ENCODE measurements at places on chromosomes 13 and 19. TPM values are rescaled to one million over a fixed set of nuclear protein-coding genes. Genes with fewer than 3 reads are reported as not detected.

- DNase-seq: peak; percentile 97
Measured at GRCh38 chr13:20369886-20370361, 137.8 kb upstream of the GJB6 start.

DNA sequence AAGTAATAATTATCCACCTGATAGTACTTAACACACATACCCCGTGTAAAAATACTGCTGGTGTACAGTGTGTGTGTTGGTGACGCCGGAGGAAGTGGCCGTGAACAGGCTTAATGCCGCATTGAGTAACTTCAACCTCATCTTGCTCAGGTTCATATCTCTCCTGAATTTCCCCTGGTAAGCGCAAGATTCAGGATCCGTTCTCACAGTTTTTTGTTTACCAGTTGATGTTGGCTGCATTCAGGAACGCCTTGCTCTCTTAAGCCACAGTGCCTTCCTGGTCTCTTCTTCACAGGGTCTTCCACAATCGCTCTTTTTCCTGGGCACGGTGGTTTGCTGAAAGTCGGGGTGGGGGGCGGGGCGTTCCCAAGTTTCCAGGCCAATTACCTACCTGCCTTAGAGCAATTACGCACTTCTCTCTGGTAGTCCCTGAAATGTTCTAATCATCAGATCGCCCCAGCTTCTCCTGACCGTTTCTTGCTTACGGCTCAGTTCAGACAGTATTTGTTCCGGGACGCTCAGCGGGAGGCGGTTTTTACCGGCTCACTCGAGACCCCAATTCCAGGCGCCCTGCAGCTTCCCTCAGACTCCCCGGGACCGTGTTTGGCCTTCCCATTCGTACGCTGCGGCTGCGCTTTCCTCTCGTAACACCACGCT is 706 bp upstream of the DNAJC3 start:
- peak; percentile 37 for DNase-seq

- DNase-seq: no peak
Measured at GRCh38 chr19:5935473-5936291, 21.6 kb downstream of the CAPS start.

DNA sequence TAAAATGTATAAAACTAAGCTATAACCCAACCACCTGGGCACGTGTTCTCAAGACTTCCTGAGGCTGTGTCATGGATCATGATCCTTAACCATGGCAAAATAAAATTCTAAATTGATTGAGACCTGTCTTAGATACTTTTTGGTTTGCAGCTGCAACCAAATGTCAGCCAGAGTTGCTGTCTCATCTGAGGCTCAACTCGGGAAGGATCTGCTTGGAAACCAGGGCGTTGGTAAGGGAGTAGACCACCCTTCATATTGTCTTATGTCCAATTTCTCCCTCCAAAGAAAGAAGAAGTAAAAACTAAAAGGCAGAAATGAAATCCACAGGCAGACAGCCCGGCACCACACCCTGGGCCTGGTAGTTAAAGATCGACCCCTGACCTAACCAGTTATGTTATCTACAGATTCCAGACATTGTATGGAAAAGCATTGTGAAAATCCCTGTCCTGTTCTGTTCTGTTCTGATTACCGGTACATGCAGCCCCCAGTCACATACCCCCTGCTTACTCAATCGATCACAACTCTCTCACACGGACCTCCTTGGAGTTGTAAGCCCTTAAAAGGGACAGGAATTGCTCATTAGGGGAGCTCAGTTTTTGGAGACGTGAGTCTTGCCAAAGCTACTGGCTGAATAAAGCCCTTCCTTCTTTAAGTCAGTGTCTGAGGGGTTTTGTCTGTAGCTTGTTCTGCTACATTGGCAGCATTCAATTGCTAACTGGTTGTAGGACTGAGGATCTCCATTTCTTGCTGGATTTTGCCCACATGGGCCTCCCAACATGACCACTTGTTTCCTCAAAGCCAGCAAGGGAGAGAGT is 22.9 kb upstream of the IGSF23 start:
- DNase-seq: no peak

GRCh38 chr13:62125451-62125850 is 709.8 kb upstream of the PCDH20 start:
- DNase-seq: no peak

DNA sequence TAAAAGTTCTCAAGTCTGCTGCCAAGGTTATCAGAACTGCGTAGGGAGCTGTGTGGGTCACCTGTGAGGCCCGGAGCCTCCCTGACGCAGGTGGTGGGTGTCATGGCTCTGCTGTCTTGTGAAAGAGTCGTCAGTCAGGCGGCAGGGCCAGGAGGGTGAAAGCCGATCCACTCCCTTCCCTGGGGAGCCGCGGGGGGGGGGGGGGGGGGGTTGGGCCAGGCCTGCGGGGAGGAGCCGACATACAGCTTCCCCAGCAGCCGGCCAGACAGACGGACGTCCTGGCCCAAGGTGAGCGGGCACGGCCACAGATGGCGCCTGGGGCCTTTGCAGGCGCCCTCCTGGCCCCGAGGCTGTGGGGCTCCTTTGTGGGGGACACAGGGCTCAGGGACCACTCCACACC is 12.4 kb downstream of the SBNO2 start:
- no peak for DNase-seq

DNA sequence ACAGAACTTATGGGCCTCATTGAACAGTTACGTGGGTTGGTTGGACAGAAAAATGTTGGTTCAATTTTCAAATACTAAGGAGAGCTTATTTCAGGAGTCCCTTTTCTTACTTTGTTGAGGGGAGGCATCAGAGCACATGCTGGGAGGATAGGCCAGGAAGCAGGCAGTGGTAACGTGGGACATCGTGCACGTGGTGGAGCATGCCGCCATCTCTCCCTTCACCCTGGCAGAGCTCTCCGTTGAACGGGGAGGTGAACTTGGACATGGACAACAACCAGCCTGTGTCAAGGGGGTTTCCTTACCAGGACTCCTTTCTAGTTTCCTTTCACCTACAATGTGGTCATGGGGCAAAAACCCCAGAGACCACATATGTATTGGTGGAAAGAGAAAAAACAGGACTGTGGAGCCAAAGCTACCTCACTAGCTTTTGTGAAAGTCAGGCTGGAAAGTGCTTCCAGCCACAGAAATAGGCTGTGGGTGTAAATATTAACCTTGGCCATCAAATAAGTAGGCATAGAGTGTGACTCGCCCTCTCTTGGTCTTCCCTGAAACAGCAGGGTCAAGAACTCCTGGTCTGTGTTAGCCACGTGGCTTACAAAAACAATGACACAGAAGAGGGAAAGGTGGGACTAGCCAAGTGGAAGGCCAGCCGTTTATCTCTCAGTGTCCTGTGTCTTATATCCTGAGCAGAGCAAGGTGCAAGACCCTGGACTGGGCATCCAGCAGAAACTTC is 14.4 kb downstream of the MICOS13 start:
- peak; percentile 58 for DNase-seq

- no peak for DNase-seq
Measured at GRCh38 chr19:50512999-50513745, 541 bp downstream of the ASPDH start.

GRCh38 chr19:39146091-39146490 is 20.5 kb downstream of the PAK4 start:
- DNase-seq: no peak

DNA sequence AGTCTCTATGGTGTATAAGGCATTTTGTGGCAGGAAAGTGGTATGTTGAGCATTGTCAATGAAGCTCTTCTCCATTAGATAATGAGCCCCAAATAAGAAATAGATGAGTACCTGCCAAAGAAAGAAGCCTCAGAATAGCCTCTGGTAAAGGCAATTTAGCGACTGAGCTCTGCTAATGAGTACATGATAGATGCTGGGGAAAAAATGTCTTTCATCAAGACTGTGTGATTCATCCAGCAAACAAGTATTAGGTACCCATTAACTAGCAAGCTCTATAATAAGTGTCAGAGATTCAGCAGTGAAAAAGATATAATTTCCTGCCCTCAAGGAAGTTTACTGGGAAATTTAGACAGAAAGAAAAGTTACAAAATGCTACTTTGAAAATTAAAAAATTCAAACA is 294.6 kb downstream of the ITGBL1 start:
- DNase-seq: no peak

GRCh38 chr19:51341976-51342580 is at the start of gene VSIG10L:
Gene VSIG10L (minus strand): TSS chr19:51342139. CDS start chr19:51342124, 15 bp downstream.
- peak; percentile 31 for DNase-seq

DNA sequence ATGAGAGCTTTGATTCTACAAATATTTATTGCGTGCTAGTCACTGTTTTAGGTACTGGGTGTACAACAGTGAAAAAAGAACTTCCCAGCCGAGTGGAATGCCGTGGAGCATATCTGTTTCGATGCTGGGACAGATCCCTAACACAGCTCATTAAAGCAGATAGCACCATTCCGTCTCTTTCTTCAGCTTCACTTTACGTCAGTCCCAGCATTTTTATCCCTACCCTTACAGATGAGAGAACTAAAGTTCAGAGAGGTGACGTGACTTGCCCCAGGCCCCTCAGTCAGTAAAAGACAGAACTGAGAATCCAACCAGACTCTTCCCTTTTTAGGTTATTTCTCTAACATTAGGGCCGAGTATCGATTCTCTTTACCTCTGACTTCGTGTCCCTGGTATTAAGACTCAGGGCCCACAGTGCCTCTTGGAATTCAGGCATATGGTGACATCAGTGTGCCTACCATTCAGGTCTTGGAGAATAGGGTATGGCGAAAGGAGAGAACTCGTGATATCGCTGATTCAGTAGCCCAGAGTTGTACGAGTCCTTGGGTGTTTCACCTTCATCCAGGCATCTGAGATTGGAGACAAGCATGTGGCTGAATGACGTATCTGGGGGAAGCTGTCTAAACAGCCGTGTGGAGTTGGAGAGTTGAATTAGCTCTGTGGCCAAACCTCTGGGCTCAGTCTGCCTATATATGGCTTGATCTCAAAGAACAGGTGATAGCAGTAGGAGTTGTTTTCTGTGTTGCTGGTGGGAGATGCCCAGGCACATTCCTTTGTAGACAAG is 27.1 kb downstream of the ACTN4 start:
- DNase-seq: no peak

- no peak for DNase-seq
Measured at GRCh38 chr19:19452243-19453124, 47.0 kb downstream of the GATAD2A start.

Gene F10
- total RNA-seq: not detected

Gene HNRNPA1L2
- total RNA-seq: 6.2 TPM

Gene HSPB6
- not detected for total RNA-seq

Gene ZNF497
- total RNA-seq: 2.2 TPM

Gene OR10H2
- total RNA-seq: not detected

Gene LCP1
- 133 TPM for total RNA-seq

Gene ZNF543
- total RNA-seq: 7.6 TPM

Gene OR7A10
- not detected for total RNA-seq

Gene CBY2
- not detected for total RNA-seq

Gene CCDC8
- not detected for total RNA-seq

Gene ZNF468
- total RNA-seq: 18.7 TPM

Gene FGF14
- not detected for total RNA-seq

Gene ZNF90
- not detected for total RNA-seq
